ENCODE measurements at places on chromosomes 1 and 21.

GRCh38 chr21:43944757-43945156 lies 67.4 kb upstream of the TRAPPC10 start:
- DNase-seq = no peak

DNA sequence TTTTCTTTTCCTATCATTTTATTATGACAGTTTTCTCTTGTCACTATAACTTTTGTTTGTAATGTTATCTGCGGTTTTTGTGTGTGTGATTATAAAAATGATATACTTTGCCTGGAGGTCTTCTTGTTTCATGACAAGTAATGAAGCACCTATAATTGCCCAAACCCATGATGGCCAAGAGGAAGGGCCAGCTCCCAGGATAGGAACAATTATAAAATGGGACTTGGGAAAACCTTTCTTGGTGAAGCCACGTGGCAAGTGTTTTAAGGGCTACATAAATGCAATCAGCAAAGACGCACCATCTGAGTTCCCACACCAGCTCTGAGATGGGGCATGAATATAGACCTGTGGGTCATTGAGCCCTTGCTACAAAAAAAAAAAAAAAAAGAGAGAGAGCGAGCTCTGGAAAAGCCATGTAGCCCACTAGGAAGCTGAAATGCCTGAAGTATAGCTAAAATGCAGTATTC lies 462.6 kb upstream of the RUNX1 start:
- DNase-seq = no peak

- DNase-seq = no peak
Measured at GRCh38 chr21:21439761-21440160, 441.6 kb downstream of the NCAM2 start.

- no peak for DNase-seq
Measured at GRCh38 chr1:198153804-198154203, 3.0 kb upstream of the NEK7 start.

GRCh38 chr1:19441048-19441780 lies 44.1 kb downstream of the CAPZB start:
- DNase-seq = no peak

DNA sequence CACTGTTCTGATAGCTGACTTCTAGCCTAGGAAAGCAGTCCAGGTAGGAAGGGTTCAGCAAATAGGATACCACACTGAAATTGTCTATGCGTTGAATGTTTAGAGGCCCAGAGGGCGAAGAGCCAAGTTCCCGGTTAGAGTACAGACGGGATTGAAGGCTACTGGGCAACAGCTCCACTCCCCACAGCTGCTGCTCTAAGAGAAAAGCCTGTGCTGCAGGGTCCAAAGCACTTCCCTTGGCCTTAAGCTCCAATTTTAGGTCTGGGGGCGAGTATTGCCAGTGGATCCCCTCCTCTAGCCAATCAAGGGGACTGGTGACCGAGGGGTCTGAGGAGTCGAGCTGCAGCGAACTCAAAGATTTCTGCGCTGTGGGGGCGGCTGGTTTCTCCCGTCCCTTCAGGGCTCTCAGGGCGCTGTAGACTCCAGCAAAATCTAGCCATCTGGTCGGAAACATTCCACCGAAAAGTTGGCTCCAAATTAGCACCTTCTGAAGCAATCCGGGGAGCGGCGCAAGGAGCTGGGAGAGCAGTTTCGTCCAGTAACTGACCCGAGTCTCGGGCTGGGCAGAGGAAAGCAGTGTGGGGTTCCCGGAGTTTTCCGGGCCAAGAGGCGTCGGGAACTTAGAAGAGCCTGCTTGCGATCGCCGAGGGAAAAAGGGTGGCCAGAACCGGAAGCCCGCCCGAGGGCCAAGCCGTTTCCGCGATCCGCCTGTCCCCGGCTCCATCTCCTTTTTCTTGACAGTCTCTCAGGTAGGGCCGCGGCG lies 748 bp downstream of the PPP1R15B start:
- DNase-seq = peak; percentile 40

- DNase-seq = no peak
Measured at GRCh38 chr1:58818976-58819375, 35.1 kb upstream of the JUN start.

DNA sequence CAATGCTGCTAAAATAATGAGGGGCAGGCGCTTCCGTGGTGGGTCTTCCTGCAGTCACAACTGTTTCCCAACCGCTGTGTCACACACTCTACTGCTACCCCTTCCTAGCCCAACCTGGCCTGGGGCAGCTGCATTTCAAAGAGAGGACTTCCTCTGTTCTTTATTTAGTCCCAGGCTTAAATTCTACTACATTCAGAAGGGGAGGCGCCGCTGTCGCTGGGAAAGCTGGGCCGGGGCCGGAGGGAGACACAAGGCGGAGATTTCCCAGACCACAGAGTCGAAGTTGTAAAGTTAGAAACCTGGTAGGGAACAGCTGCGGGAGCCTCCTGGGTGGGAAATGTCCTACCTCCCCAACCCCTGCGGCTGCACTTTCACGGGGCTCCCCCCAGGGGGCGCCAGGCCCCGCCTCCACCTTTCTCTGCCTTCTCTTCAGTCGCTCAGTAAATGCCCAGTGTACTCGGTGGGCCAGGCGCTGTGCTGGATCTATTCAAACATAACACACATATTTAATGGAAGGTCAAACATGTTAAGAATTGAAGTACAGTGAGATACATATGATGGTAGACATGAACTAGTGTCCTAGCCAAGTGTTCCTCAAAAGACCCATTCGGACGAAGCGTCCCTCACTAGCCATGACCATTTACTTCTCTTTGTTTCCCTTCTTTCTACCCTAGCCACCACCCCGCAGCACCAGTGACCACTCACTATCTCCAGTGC lies 23.1 kb downstream of the DYRK3 start:
- peak; percentile 68 for DNase-seq

DNA sequence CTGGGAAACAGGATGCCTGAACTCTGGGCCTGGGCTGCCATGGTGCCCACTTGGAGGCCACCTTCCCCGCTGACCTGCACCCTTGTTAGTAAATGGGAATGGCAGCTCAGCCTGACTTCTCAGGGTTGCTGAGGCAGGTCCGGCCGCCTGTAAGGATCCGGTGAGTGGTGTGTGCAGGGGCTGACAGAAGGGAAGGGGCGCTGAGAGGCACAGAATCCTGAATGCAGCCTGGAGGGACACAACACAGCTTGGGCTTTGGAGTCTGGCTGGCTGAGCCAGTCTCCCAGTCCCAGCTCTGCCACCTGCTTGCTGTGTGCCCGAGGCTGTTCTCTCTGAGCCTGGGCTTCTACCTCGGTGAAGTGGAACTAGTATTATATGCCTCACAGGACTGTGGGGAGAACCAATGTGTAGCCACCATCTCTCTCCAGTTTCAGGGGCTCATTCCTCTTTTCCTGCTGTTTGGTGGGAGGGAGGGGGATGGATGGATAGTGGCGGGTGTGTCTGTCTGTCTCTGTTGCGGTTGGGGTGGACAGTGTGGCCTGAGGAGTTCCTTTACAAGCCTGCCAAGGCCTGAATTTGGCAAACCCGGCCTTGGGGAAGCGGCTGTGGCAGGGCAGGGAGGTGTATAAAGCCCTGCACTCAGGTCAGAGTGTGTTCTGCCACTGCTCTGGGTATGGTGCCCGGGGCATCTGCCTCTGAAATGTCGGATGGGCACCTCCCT lies 18.0 kb downstream of the ADORA1 start:
- no peak for DNase-seq

DNA sequence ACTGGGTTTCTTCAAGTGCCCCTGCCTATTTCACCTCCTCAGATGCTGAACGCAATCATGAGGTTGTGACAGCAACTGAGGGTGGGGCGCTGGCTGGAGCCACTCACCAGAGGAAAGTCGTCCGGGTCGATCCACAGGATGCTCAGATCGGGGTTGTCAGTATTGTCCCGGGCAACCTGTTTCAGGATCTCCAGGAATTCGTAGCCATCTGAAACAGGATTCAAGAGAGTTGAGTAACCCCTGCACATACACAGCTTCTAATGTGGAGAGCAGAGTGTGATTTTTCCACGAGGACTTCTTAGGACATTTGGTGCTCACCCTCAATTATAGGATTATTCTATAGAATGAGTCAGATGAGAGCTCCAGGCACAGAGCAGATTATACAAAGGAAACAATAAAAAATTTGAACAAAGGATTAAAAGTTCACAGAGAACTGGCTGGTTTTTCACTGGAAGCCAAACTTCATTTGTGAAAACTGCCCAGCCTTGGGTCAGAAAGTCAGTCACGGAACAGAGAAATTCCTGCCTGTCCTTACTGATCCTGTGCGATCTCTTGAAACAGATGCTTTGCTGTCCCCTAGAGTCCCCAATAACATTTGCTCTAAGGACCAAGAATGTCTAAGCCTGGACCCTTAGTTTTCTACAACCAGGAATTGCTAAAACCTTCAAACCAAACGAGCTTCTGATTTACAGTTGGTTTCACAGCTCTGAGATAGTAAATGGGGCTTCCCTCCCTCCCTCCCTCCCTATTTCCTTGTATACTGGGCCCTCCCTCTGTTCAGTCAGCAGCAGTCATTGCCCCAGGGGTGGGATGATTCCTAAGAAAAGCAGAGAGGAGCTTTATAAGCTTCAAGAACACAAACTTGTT lies 63.2 kb downstream of the CASQ2 start:
- peak; percentile 16 for DNase-seq

DNA sequence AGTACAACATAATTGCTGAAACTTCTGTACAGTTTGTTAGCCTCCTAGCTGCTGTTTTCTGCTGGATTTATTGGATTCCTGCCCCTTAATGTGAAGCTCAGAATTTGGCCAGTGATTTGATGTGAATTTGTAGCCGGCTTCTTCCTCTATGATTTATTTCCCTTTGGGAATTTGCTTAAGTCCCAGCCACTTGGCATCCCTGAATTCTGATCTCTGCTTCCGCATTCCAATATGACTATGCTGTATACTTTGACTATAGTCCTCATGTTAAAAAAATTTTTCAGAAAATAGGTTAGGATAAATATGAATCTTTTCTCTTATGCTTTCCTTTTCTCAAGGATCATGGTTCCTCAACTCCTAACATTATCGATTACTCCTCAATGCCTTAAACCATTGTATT lies 12.4 kb upstream of the LRIF1 start:
- no peak for DNase-seq

GRCh38 chr1:69702085-69702484 lies 134.4 kb downstream of the LRRC7 start:
- DNase-seq = no peak

DNA sequence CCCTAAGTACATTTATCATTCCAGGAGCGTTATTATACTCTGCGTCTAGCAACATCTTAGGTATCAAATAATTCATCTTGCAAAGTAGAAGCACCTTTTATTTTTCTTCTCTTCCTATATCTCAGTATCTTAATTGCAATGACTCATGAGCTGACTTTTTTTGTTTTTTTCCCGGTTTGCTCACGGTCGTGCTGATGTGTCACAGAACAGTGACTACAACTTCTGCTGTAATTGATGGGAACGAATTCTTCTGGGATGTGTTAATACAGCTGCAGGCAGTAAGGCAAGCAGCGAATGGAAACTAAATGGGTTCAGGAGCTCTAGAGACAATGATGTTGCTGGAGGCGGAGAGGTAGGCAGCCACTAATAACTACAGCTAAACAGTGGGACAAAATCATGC lies 89.8 kb upstream of the TMPRSS15 start:
- no peak for DNase-seq

GRCh38 chr1:189970331-189971230 lies 507.1 kb downstream of the BRINP3 start:
- DNase-seq = no peak

Measured in neural progenitor cell (in vitro differentiated cells).